ENCODE measurements at places on chromosomes 2 and 18.

DNA sequence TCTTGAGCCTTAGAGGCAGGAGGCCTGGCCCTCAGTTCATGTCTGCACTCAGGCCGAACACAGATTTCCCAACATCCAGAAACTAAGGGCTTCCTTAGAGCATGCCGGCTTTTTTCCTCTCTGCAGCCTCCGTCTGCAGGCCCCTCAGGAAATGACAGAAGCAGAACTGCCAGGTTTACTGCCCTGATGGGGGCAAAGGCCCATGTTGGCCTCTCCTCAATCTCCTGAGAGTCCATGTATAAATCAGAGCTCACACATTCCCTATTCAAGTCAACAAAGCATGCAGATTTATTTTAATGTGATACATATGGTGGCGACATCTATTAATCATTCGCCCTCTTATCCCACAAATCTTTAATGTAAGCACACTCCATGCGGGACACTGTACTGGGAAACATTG, 475.6 kb upstream of the HS6ST1 start:
- DNase-seq, result no peak

GRCh38 chr2:181072486-181073235, 92.3 kb downstream of the UBE2E3 start:
- no peak for DNase-seq

DNA sequence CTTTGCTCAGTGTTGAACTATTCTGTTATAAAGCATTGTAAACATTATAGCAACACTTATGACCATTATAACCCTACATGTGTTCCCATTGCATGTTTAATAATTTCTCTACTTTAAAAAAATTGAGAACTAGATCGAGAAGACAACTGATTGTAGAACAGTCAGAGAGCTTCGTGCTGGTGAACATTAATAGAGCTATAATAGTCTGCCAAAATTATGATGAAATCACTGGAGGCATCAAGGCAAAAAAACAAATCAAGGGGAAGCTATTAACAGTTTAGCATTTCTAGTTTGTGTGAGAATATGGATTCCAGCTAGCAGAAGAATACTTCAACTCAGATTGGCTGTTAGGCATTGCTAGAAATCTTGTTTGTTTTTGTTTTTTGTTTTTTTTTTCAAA, 284.2 kb downstream of the CAMKMT start:
- DNase-seq, result no peak

GRCh38 chr18:50647237-50647636, 87.3 kb downstream of the MAPK4 start:
- no peak for DNase-seq

DNA sequence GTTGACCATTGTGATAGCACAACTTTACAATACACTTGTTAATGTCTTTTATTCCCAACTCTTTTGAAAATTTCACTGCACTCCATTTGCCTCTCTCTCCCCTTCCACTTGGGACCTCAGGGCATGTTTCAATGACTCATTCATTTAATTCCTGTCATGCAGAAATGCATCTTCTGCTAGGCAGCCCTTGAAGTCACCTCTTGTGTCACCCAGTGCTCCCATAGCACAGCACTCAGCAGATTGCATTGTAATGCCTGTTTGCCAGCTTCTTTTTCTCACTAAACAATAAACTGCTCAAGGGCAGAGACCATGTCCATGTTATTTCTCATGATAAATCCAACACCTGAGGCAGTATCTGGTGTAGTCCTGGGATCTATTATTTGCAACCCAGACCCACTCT, 85.9 kb upstream of the ACSL3 start:
- no peak for DNase-seq

DNA sequence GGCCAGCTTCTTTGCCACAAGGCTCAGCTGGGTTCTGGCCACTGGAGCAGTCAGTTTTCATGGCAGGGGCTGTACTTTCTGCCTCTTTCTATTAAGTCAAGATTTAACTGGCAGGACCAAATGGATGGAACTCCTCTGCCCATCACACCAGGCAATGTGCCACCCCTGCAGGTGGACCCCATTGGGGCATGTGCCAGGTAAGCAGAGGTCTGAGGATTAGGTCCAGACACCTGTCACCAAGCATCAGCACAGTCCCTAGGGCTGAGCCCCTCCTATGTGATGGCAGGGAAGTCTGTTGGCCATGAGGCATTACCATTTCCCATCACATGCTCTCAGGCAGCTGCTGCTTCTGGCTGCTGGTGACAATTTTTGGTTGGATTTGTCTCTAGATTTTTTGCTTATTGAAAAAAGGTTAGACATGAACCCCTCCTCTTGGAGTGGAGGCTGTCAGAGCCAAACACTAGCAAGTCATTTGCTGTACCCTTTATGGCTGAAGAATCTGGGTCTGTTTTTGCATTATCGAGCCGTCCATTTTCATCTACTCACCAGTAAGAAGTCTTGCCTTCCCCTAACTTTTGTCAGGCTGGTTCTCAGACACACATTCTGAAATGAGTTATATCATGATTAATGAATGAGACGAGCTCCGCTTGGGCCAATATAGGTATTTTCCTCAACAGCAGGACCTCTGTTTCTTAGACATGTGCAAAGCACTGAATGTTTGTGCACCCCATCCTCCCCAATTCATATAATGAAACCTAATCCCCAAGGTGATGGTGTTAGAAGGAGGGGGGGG, 328.0 kb downstream of the TSN start:
- DNase-seq, result no peak

- DNase-seq, result no peak
Measured at GRCh38 chr18:70195852-70196434, 9.5 kb downstream of the RTTN start.

DNA sequence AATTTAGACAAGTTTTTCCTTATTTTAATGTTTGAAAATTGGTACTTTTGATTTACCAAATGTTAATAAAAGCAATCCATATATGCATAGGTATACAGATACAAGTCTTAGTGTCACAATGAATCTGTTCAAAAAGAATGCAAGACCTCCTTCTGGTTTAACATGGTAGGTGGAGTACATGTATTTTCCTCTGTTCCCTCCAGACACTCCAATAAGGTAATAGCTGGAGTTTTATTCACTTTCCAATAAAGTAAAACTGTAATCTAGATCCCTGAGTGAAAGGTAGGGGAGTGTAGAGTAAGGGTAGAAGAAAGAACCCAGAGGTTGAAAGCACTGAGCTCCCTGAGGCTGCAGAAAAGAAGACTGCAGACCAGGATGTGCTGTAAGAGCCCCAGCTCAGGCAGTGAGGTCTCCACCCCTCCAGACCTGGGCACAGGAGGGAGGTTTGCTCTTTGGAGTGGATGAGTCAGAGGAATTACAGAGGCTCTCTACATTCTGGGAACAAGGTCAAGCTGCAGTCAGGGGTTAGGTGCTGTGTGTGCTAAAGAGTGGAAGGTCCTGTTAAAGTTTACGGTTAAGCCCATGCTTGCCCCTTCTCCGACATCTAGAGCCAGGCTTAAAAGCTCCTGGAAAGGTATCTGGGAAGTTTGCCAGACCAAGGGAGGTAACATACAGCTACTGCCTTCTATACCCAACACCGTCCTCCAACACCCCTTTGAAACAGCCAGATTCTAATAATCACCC, 27.6 kb upstream of the STAT1 start:
- no peak for DNase-seq

DNA sequence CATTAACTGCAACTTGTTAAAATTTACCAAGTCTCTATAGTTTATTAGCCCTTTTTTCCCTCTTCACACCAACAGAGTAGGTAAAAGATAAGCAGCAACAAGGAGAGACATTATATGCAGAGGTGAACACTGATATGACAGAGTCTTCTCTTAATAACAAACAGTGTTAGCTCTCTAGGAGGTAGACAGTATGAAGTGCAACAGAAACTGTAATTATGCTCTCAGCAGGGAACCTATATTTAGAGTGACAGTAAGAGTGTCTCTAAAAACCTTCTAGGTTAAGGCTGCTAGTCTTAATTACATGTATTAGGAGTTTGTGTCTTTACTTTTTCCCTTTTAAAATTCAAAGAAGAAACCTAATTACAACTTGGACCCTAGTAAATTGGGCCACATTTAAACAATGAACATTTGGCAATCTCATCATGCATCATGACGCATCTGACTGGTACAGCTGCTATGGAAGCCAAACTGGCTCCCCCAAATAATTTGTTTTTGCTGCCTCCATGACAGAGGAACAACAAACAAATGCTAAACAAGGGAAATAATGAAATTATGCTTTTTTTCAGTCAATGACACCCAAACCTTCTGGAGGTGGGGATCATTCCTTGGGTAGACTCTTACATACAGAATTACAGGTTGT, 69.9 kb upstream of the MMADHC start:
- DNase-seq, result no peak

DNA sequence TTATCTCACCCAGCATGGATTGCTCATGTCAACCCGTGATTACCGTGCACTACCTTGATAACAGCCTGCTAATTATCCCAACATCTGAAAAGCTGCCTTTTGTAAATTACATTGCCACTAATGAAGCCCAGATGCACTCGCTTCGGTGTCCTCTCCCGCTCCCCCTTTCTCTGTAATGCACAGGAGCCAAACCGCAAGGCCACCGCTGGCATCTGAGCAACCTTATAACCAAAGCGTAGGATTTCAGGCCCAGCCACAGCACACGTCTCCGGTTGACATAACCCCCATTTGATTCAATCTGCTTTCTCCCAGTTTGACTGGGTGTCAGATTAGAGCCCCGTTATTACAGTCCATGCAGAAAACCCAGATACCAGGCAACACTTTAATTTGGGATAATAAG, 341.2 kb downstream of the ALK start:
- DNase-seq, result no peak

- DNase-seq, result no peak
Measured at GRCh38 chr2:14816069-14817060, 183.8 kb downstream of the LRATD1 start.

- DNase-seq, result no peak
Measured at GRCh38 chr2:55761024-55761423, 67.4 kb upstream of the PNPT1 start.

GRCh38 chr2:143121079-143121478, 8.1 kb upstream of the ARHGAP15 start:
- no peak for DNase-seq

DNA sequence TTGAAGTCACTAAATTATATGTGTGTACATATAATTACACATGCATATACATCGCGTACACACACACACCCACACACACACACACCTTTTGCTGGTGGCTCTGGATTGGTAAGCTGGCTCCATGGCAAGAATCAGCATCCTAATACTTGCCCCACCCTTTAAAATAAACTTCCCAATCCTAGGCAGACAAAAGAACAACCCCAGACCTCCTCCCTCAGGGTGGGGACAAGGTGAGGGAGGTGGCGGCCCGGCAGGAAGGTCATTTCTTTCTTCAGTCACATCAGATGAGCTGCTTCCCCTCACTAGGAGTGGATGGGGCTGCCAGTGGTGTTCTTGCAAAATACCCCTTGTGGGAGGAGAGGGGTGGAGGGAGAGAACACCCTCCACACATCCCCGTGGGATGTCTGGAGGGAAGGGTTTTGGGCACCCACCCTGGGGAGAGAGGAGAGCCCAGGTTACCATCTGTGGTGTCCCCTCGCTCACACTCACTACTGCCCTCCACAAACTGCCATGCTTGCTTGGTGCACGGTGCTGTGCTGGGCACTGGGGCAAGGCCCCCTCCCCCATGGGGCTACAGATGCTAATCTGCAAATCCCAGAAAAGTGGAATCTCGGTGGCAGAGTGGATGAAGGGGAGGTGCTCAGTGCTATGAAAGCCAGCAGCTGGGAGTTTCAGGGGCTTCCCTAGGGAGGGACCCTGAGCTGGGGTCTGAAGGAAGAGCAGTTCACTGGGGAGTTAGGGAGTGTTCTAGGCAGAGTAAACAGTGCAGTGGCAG, 64.0 kb downstream of the ODC1 start:
- no peak for DNase-seq

DNA sequence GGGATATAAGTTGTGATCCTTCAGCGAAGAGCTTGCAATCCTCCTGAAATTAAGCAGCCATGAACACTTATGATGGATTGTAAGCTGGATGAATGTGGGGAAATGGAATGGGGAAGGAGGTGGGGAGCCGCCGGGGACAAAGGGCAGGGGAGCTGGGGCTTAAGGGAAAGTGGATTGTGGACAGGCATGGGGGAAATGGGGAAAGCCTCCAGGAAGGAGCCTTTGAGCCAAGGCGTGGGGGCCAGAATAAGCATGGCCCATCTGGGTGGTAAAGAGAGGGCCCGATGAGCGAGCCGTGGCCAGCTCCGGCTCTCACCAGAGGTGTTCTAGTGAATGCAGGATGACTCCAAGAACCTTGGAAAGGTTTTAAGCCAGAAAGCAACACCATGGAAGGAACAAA, 124.0 kb downstream of the SMAD7 start:
- peak; percentile 2 for DNase-seq

- no peak for DNase-seq
Measured at GRCh38 chr18:13543144-13543543, 183.2 kb downstream of the FAM210A start.

- no peak for DNase-seq
Measured at GRCh38 chr18:77906103-77906892, 656.6 kb downstream of the GALR1 start.

DNA sequence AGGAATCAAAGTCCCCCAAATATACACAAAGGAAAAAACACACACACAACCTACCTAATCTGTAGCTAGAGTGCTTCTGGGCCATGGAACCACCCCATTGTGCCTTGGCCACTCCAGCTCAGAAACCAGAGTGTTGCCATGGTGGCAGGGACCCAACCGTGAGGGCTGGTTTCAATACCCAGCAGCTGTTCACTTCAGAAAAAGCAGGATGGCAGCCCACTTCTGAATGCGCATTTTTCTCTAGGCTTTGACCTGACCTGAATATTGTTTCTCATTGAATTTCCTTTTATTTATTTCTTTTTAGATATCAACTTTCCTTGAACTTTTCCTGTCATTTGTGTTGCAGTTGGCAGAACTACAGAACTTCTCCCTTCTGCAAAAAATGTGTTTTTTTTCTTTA, 43.0 kb upstream of the EHBP1 start:
- DNase-seq, result no peak

- DNase-seq, result no peak
Measured at GRCh38 chr18:49623571-49623970, 61.7 kb downstream of the LIPG start.

DNA sequence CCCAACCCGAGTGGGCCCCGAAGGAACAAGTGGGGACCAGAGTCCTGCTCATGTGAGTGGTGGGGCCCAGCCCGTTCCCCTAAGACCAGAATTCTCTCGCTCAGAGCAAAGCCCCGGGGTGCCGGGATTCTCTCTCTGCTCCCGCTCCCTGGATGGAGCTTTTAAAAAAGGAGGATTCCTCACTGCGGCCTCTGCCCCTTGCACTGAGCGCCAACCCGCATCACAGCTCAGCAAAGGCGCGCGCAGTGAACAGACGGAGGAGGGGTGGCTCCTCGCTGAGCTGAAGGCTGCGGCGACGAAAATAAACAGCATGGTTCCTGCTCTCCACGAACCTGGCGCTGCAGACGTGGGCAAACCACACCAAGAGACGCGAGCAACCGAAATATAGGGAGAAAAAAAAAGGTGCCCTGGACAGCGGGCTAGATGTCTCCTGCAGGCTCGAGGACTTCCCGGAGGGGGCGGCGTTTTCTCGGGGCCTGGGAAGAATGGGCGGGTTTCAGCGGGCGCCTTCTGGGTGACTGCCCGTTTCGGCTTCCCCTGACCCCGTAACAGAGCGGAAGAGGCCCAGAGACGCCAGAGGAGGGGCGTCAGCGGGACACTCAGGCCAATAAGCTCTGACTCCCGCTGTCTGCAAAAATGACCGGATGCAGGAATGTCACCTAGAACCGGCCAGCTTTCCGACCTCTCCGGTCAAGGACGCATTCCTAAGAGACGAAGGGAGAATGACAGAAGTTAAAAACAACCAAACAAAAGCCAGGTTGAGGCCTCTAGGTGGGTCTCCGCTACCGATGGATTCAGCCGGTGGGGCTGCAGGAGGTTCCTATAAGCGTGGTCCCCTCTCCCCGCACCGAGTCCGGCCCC, 819 bp upstream of the KLF11 start:
- peak; percentile 36 for DNase-seq
